ENCODE measurements at places on chromosomes 5 and 9.

- no peak for DNase-seq
Observed at GRCh38 chr9:19465586-19466279, 56.9 kb downstream of the ACER2 start.

- peak; percentile 80 for DNase-seq
Observed at GRCh38 chr5:69368458-69369339, 621 bp downstream of the AK6 start.

DNA sequence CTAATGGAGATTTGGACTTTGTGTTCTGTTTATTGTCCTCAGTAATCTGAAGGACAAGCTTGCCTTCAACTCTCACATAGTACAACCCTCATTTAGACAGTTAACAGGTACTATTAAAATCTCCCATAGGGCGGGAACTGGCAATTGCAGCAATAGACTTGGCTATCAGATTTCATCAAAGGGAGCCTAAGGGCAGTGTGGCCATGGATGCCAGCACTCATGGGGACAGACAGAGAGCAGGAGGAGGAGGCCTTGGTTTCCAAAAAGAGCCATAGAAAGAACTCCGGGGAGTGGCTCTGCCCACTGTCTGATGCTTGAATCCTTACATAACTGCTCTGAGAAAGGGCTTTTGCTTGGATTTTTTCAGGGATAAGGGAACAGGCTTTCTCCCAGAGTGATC is 6.8 kb downstream of the SLC36A1 start:
- DNase-seq, result no peak

DNA sequence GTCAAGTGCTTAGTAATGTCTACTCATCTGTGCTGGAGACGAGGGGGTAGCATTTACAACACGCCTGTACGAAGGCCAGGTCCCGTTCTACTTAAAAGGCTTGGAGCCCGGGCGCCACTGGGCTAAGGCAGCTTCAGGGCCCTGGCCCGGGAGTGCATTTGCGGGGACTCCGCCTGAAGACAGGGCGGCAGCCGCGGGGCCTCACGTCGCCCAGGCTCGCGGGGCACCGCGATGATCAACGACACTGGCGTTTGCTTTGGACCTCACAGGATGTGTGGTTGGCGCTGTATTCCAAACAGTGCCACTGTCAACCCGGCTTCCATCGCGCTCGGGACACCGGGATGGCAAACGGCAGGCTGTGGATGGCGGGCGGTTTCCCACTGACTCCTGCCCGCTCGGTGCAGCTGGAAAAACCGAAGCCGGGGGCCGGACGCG is 1.1 kb upstream of the TENT4A start:
- DNase-seq, result peak; percentile 58

DNA sequence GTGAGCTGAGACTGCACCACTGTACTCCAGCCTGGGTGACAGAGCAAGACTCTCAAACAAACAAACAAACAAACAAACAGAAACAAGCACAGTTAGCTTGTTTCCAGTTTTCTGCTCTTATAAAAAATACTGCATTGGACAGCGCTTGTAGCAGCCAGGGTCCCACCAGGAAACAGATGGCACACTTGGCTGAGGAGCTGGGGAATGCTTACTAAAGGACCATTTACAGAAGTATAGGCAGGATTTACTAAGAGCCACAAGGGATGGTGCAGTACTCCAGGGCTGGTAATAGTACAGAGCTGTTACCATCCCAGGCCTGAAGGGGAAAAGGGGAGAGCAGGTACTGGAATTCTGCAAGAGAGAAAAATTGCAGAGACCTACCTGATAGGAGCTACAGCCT is 5.2 kb upstream of the ANKS6 start:
- no peak for DNase-seq

DNA sequence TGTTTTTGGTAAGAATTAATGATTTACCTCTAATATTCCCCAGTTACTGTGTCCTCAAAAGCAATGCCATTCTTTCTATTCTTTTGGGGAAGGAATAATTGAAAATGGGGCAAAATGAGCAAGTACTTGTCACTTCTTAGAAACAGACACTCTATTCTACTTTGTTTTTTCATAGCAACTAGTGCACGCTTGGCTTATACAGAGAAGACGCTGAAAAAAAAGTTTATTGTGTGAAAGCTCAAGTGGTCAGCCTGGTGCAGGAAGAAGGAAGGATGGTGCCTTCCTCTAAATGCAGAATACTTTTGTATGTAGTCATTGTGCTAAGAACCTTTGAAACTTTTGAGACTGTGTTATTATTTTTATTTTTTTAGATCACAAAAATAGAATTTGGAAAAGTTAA is 29.6 kb downstream of the ANKDD1B start:
- no peak for DNase-seq

- DNase-seq, result no peak
Observed at GRCh38 chr9:133981958-133982681, 10.0 kb downstream of the VAV2 start.

DNA sequence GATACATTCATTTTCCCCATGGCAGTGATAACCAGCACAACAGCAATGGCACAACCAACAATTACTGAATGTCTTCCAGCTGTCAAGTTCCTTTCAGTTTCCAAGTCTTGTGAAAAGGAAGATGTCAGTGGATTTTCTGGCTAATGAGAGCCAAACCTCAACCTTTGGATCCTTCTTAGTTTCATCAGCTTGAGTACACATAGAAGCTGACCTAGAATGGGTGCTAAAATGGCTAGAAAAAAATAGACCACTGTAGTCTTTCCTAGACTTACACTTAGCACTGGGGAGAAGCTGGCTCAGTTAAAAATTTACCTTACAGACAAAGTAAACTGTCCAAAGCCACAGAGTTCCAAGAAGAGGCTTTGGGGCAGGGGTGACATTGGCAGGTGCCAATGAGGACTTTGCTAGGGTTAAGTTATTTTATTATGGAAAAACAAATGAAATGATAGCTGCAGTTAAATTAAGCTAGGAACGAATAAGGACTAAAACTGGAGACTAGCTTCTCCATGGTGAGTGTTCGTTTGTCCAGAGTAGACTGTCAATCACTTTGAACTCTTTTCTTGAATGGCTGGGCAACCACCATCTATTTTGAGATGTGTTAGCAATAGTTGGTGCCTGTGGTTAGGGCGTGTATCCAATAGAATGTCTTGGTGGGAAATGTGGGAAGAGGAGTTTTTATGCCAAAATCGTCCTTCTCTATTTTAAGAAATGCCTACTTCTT is 25.9 kb upstream of the TXN start:
- peak; percentile 22 for DNase-seq

DNA sequence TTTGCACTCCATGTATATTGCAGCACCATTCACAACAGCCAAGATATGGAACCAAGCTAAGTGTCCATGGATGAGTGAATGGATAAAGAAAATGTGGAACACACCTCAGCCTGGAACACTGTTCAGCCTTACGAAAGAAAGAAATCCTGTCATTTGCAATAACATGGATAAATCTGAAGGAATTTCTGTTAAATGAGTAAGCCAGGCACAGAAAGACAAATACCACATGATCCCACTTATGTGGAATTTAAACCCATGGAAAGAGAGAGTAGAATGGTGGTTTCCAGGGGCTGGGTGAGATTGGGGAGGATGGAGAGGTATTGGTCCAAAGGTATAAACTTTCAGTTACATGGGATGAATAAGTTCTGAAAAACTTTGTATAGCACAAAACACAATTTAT is 228.9 kb upstream of the CD180 start:
- no peak for DNase-seq

DNA sequence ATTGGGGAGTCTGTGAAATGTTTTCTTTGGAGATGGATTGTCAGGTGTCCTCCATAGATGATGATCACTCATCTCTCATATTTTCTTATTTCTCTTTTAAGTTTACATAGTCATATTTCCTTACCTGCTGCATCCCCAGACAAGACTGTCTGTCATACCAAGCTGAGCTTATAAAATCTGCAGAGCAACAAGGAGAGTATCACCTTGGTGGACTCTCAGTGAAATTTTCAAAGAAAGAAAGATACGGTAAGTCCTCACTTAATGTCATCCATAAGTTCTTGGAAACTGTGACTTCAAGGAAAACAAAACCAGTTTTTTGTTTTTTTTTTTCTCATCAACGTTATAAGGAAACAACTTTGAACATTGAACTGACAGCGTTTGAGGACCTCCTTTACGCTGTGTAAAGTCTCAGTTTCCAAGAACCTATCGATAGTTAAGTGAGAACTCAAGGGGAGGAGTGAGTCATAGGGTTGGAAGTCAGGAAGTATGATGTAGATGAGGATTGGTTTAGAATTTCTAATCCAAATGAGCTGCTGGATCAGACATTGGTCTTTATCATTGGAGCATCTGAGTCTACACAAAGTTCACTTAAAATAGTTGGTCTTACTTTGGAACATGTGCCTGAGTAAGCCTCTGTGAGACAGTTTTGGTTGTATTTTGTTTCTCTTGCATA is 45.5 kb downstream of the SPIN1 start:
- DNase-seq, result no peak

GRCh38 chr5:12242950-12243888 is 339.0 kb upstream of the CTNND2 start:
- DNase-seq, result no peak

GRCh38 chr9:16329671-16330113 is 540.8 kb downstream of the BNC2 start:
- no peak for DNase-seq

- DNase-seq, result peak; percentile 93
Observed at GRCh38 chr5:149002053-149002452, 60.8 kb downstream of the SH3TC2 start.
